ENCODE measurements at places on chromosomes 1 and 21.

- H3K36me3 ChIP-seq, result no peaks in the 10 kb centered on the region
- H3K27ac ChIP-seq, result no peak overlapping the region
- H3K4me3 ChIP-seq, result no peak overlapping the region
These were observed 1.4 kb downstream of the TPM3 start for GRCh38 chr1:154190550-154190949.

GRCh38 chr1:229108598-229109201 lies 162.2 kb upstream of the RAB4A start:
- H3K27ac ChIP-seq, result no peak overlapping the region
- no peaks in the 10 kb centered on the region for H3K27me3 ChIP-seq
- H3K4me1 ChIP-seq, result no peaks in the 10 kb centered on the region
- H3K36me3 ChIP-seq, result no peaks in the 10 kb centered on the region
- H3K4me3 ChIP-seq, result no peak overlapping the region

- DNase-seq, result no peak
- no peaks in the 10 kb centered on the region for H3K36me3 ChIP-seq
- H3K27me3 ChIP-seq, result no peaks in the 10 kb centered on the region
- no peak overlapping the region for H3K27ac ChIP-seq
- H3K4me3 ChIP-seq, result no peak overlapping the region
These were observed 52.7 kb downstream of the GLUL start for GRCh38 chr1:182338806-182339370.

GRCh38 chr21:32604464-32604863 lies 7.7 kb downstream of the CFAP298 start:
- H3K27ac ChIP-seq, result no peak overlapping the region
- H3K27me3 ChIP-seq, result no peaks in the 10 kb centered on the region
- no peak for DNase-seq

GRCh38 chr1:157252473-157252872 lies 114.3 kb upstream of the ETV3 start:
- H3K27me3 ChIP-seq, result peaks cover 47% of the 10 kb centered on the region
- peaks cover 7% of the 10 kb centered on the region for H3K4me1 ChIP-seq
- no peak for DNase-seq
- H3K36me3 ChIP-seq, result no peaks in the 10 kb centered on the region
- no peak overlapping the region for H3K4me3 ChIP-seq

DNA sequence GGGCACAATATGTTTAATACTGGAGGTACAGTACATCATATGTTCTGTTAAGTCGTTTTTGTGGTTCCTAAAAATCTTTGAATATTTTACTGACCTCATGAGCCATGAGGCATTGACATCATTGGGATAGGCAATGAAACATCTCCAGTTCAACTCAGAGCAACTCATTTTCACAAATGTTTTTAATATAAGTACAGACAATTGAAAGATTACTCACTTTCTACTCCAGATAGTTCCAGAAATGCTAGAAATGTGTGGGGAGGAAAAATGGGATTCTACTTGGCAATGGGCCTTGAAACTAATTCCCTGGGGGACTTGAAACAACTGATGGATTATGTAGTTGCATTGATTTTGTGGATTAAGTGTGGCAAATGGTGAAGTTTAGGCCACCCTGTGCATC lies 7.2 kb upstream of the C8B start:
- no peaks in the 10 kb centered on the region for H3K4me1 ChIP-seq
- DNase-seq, result no peak

- H3K4me3 ChIP-seq, result no peak overlapping the region
- no peaks in the 10 kb centered on the region for H3K27me3 ChIP-seq
- DNase-seq, result no peak
- H3K27ac ChIP-seq, result no peak overlapping the region
These were observed 834.3 kb downstream of the KCNT2 start for GRCh38 chr1:195773931-195774330.

- no peak overlapping the region for H3K27ac ChIP-seq
- H3K4me1 ChIP-seq, result no peaks in the 10 kb centered on the region
- DNase-seq, result no peak
- H3K27me3 ChIP-seq, result no peaks in the 10 kb centered on the region
These were observed 209.6 kb downstream of the GPR52 start for GRCh38 chr1:174657411-174657810.

- H3K27me3 ChIP-seq, result peaks cover 1% of the 10 kb centered on the region
- peak; percentile 49 for DNase-seq
- H3K4me1 ChIP-seq, result peaks cover 26% of the 10 kb centered on the region
These were observed 539 bp downstream of the ANP32E start for GRCh38 chr1:150235294-150235851.

DNA sequence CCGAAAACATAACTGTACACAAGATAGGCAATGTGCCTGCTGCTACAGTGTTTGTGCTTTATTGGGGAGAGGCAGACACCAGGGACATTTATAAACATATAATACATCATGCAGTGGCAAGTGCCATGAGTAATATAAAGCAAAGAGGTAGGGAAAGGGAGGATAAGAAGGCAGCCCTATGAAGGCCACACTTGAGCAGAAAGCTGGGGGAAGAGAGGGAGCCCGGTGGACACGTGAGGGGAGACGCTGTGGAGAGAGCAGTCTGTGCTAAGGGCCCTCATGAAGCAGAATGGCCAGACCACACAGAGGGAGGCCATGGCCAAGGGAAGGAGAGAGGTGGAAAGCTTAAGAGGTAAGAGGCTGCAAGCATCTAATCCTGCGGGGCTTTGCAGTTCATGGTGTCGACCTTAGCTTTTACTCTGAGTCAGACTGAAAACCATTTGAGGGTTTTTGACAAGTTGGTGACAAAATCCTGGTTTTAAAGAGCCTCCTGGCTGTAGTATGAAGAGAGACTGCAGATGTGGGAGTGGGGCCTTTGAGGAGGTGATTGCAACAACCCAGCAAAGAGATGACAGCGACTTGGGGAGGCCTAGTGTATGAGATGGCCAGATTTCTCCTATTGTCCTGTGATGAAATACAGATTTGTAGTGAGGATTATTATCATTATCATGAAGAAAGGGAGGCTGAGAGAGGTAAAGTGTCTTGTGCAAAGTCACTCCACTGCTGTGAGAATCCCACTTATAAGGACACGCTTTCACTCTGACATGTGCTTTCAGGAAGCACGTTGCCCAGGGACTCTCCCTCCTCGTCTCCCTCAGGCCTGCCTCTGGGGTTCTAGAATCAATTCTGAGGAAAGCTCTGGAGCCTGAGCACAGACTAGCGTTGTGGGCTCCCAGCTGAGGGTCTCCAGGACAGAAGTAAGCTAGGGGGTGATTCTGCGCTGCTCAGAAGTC lies 192.9 kb downstream of the RHOU start:
- no peak for DNase-seq
- H3K4me3 ChIP-seq, result no peak overlapping the region
- peak overlapping the region; percentile 6 for H3K27ac ChIP-seq

DNA sequence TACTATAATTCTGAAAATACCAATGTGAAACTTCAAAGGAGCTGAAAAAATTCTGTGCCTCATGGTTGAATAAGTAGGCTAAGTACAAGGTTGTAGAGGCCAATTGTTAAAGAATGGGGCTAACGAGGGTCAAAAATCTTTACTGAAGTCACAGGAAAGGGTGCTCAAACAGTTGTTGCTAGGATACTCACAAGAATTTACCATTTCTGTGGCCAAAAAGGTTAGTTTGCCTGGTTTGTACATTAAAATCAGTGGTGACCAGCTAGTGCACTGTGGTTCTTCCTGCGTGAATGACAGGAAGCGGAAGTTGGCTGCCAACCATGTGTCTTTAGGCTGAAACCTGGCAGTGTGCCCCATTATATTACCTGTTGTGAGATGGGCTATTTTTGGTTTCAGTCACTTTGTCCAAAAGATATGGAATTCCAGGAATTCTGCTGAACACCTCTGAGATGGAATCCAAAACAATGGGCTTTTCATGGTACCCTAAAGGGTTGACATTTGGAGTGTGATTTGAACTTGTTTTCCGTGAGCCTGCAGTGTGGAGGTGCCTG lies 13.5 kb downstream of the MAP3K21 start:
- H3K4me1 ChIP-seq, result no peaks in the 10 kb centered on the region
- no peak overlapping the region for H3K4me3 ChIP-seq
- peaks cover 41% of the 10 kb centered on the region for H3K27me3 ChIP-seq
- DNase-seq, result no peak
- H3K27ac ChIP-seq, result no peak overlapping the region

- peaks cover 49% of the 10 kb centered on the region for H3K4me1 ChIP-seq
- no peak for DNase-seq
- H3K4me3 ChIP-seq, result no peak overlapping the region
- H3K36me3 ChIP-seq, result peaks cover 18% of the 10 kb centered on the region
These were observed 53.5 kb downstream of the CD34 start for GRCh38 chr1:207857447-207857846.

- no peak for DNase-seq
- H3K27me3 ChIP-seq, result no peaks in the 10 kb centered on the region
- no peaks in the 10 kb centered on the region for H3K4me1 ChIP-seq
- no peak overlapping the region for H3K4me3 ChIP-seq
- H3K27ac ChIP-seq, result no peak overlapping the region
- no peaks in the 10 kb centered on the region for H3K36me3 ChIP-seq
These were observed 666.0 kb upstream of the PLXNA2 start for GRCh38 chr1:208910161-208910560.

DNA sequence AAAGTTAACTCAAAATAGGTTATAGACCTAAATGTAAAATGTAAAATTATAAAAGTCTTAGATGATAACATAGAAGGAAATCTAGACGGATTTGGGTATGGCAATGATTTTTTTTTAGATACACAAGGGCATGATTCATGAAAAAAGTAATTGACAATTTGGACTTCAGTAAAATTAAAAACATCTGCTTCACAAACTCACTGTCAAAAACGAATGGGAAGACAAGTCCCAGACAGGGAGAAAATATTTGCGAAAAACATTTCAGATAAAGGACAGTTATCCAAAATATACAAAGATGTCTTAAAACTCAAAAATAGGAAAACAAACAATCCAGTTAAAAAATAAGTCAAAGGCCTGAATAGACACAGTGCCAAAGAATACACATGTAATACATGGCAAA lies 9.7 kb upstream of the PTGS2 start:
- H3K27ac ChIP-seq, result no peak overlapping the region
- H3K36me3 ChIP-seq, result no peaks in the 10 kb centered on the region
- H3K4me3 ChIP-seq, result no peak overlapping the region
- peaks cover 5% of the 10 kb centered on the region for H3K27me3 ChIP-seq

DNA sequence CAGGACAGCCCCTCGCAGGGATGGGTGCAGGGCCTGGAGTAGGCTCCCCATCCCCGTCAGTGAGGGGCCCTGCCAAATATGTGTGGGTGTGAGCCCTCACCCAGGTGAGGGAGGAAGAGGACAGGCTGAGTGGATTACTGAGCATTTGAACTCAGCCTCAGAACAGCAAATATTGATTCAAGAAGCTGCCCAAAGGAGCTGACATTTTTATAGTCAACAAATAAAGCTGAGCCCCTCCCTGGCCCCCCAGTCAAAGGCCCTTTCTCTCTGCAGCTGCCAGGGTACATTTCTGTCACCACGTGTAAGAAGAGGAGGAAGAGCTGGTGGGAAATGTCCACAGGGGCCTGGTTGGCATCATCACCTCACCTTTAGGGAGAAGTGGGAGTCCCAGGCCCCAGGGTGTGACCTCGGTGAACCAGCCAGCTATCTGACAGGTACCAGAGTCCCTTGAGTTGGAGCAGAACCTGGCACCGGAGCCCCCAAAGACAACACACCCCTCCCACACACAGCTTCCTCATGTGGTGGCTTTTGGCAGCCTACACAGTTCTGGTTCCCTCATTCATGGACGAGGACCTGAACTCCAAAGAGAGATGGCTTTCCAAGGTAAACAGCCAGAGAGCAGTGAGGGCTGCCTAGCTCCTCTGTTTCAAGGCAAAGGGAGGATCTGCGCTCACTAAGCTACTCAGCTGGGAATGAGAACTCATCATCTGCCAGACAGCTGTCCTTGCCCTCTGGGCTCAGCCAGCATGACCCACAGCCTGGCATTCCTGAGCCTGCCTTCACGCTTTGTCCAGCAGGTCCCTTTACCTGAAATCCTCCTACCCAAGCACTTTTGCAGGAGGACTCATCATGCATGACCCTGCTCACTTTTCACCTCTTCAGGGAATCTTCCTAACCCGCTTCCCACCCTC lies 43.0 kb upstream of the TENT5C start:
- H3K27me3 ChIP-seq, result peaks cover 2% of the 10 kb centered on the region
- no peak for DNase-seq
- H3K27ac ChIP-seq, result no peak overlapping the region
- no peak overlapping the region for H3K4me3 ChIP-seq
- H3K4me1 ChIP-seq, result no peaks in the 10 kb centered on the region

- no peak overlapping the region for H3K4me3 ChIP-seq
- no peak for DNase-seq
- H3K36me3 ChIP-seq, result no peaks in the 10 kb centered on the region
- H3K27me3 ChIP-seq, result peaks cover 2% of the 10 kb centered on the region
- H3K4me1 ChIP-seq, result peaks cover 17% of the 10 kb centered on the region
These were observed 7.9 kb downstream of the FBXO2 start for GRCh38 chr1:11646317-11646716.

DNA sequence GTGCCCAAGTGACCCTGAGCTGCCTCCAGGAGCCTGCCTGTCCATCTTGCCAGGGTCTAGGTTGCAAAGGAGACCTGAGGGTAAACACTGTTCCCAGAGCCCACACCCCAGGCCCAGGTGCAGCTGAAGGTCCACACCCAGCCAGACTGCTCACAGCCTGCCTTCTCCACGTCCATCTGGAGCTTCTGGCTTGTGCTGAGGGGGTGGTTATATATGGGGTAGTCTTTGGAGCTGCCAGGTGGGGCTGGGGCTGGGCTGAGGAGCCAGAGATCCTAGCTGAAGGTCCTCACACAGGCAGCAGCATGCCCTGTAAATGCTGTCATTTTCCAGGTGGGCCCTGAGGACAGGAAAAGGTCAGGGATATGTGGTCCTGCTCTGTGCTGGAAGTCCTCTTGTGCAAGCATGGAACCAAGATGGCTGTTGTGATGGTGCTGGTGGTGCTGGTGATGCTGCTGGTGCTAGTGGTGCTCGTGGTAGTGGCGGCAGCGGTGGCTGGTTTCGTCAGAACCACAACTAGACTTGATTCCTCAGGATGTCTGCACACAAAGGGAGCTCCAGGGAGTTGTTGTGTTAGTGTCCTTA lies 182.7 kb downstream of the MATN1 start:
- H3K4me1 ChIP-seq, result no peaks in the 10 kb centered on the region
- H3K27me3 ChIP-seq, result peaks cover 2% of the 10 kb centered on the region
- H3K36me3 ChIP-seq, result no peaks in the 10 kb centered on the region
- no peak overlapping the region for H3K4me3 ChIP-seq

DNA sequence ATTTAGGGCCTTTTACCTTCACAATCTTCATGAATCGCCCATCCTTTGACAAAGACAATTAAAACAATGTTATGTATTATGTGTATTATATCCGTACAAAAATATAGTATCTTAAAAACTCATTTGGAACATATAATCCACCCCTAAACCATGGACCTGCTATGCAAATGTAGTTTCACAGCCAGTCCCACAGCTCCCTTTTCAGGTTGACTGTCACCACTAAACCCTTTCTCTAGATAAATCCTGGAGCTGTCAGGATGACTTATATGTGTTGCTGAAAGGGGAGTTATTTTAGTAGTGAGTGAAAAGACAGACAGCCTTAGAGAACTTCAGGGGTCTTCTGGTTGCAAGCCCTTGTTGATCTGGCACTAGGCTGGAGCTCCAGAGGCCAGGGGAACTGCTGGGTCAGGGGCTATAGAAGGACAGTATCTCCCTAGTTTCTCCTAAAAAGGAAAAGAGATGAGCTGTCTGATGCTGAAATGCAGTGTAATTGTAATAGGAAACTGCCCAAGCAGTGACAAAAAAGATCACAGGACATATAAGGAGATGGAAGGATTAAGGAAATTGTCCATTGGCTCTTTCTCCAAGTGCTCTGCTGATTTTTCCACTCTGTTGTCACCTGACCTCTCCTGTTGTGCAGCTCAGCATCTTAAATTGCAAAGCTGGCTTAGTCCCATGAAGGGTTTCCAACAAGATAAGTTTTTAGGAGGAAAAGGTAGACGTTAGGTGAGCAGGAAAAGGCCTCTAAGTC lies 127.7 kb downstream of the S1PR1 start:
- no peak overlapping the region for H3K4me3 ChIP-seq
- H3K36me3 ChIP-seq, result no peaks in the 10 kb centered on the region
- H3K27me3 ChIP-seq, result no peaks in the 10 kb centered on the region
- H3K27ac ChIP-seq, result no peak overlapping the region
- no peak for DNase-seq

All from activated naive CD8-positive, alpha-beta T cell treated with anti-CD3 and anti-CD28 coated beads, Interleukin-2, amount 50 U/mL, for 24 hours (primary cell).